Central memory CD4-positive, alpha-beta T cell (primary cell): ENCODE measurements at places on chromosomes 4 and X.
A peak's percentile ranks its signal among the peaks of the same experiment; 100 is the strongest.

- DNase-seq = no peak
Measured at GRCh38 chrX:127302841-127303240, 483.3 kb downstream of the PRR32 start.

DNA sequence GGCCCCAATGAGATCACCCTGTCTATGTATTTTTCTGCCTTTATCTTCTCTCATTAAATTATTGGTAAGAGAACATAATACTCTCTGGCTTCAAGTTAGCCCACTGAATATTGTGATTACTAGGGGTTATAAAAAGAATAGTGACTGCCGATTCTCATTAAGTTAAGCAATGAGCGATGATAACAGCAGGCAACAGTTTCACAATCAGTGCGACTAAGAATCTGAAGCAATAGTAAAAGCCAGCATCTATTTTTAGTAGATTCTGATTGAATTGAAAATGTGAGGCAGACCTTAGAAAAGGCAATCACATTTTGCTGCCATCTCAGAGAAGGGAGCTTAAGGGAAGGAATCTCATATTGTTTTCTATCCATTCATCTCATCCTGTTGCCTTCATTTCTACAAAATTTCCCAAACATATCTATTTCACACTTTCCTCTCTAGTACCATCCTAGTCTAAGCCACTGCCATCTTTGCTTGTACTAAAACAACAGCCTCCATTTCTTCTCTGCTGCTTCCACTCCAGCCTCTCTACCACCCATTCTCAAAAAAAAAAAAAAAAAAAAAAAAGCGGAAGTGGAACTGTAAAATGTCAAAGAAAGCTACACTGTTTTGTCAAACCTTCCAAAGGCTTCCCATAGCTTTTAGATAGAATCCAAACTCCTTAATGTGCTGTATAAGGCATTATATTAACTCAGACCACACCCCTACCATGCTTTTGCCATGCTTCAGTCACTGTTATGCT is 17.4 kb downstream of the GABRA4 start:
- DNase-seq = no peak

- peak; percentile 80 for DNase-seq
Measured at GRCh38 chr4:88382621-88383020, 4.0 kb downstream of the HERC6 start.

GRCh38 chr4:84494076-84494475 is 5.0 kb downstream of the NKX6-1 start:
- DNase-seq = no peak

DNA sequence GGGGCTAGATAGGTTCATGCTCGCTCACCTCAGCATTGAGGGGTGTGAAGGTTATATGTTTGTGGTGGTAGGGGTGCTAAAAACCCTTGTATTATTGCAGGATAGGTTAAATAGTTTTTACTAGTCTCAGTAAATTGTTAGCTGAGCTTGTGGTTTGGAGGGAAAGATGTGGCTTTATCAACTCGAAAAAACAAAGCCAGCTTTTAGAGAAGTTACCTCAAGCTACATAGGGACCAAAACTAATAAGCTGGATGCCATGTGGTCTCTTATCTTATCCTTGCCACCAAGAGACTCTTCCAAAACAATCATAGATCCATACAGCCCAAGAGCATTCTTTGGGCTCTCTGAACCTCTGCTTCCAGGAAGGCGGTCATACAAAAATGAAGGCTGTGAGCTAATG is 29.2 kb downstream of the MSN start:
- DNase-seq = no peak

GRCh38 chrX:69107231-69107739 is 58.0 kb downstream of the PJA1 start:
- DNase-seq = no peak

- DNase-seq = no peak
Measured at GRCh38 chrX:7252013-7252610, 104.2 kb upstream of the PUDP start.

GRCh38 chrX:95505721-95506120 is 1178.9 kb upstream of the DIAPH2 start:
- DNase-seq = no peak

- DNase-seq = no peak
Measured at GRCh38 chrX:316351-317325, 2.0 kb downstream of the GTPBP6 start.

GRCh38 chr4:24778464-24779225 is 16.7 kb upstream of the SOD3 start:
- no peak for DNase-seq

GRCh38 chr4:71025654-71026053 is 32.2 kb downstream of the DCK start:
- DNase-seq = no peak

DNA sequence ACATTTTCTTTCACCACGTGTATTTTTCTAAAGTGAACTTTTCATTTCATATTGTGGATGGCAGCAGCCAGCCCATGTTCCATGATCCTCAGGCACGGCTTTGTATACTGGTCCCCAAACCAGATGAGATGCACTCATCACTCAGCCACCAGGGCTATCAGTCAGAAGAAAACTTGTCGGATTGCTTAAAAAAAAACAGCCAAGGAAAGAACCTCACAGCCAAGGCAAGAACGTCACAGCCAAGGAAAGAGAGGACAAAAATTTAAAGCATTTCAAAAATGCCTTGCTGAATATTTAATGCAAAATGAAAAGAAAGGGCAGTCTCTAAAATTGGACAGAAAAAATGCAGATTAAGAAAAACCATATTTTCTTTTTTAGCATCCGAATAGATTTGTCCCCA is 333.3 kb downstream of the PDGFC start:
- no peak for DNase-seq

DNA sequence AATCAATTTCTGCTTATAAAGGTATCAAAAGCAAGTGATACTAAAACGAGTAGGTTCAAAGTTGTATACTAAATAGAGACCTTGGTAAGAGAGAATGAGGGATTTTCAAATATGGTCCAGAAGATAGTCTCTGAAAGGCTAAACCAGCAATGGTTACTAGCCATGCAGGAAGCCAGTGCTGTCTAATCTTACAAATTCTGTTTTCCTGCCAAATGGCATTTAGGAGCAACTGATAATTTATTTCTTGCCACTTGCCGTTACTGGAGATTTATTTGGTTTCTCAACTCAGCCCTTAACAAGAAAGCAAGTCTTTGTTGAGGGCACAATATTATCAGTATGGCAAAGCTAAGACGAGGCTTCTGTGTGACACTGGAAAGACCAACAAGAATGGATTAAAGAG is 47.2 kb downstream of the MAP7D3 start:
- DNase-seq = no peak

GRCh38 chrX:71098951-71099506 is 3.4 kb downstream of the FOXO4 start:
- no peak for DNase-seq

GRCh38 chr4:47654972-47655693 is 170.1 kb downstream of the ATP10D start:
- DNase-seq = no peak

DNA sequence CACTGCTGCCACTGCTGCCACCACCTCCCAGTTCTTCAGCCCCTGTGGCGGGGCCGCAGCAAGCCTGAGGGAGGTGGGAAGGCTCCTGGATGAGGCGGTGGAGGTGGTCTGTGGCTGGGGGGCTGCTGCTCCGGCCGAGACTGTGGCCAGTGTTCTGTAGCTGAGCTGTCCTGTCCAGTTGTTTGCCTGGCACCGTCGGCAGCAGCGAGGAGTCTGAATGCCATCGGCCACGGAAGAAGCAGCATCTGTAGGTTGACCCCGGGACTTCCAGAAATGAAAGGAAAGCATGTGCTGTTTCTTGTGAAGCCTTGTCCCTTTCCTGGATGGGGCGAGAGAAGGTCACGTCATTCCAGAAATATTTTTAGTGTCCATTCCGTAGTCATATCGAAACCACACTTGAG is 3.3 kb downstream of the C4orf54 start:
- DNase-seq = no peak

DNA sequence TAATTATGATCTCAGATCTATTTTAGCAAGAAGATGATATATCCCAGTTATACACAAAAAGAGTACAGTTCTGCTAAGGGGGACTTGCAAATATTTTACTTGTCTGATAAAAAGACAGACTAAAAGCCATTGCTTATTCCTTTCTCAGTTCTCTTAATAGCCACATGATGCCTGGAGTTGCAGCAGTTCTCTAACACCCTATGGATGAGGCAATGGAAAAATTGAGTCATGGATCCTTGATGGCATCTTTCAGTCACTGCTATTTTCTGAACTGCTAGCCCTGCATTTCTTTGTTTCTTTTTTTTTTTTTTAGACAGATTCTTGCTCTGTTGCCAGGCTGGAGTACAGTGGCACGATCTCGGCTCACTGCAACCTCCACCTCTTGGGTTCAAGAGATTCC is 1956.7 kb downstream of the C4orf33 start:
- DNase-seq = no peak

- no peak for DNase-seq
Measured at GRCh38 chrX:30538271-30538670, 39.3 kb downstream of the TASL start.

- no peak for DNase-seq
Measured at GRCh38 chrX:15298780-15299179, 16.7 kb downstream of the ASB11 start.

DNA sequence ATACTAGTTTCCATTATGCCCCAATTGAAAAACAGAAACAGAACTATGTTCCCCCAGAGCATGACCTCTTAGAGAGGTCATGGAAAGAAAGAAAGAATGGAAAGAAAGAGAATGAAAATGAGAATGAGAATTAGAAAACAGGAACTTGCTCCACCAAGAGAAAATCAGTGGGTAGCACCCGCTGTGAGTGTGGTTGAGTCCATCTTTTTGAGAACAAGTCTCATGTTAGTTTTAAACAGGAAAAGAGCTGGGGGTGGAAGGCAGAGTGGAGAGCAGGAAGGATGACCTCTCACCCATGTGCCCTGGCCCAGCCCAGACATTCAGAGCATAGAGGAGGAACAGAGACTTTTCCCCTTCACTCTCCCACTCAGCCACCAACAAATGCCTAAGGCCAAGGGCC is 4.9 kb downstream of the GSX2 start:
- DNase-seq = no peak

DNA sequence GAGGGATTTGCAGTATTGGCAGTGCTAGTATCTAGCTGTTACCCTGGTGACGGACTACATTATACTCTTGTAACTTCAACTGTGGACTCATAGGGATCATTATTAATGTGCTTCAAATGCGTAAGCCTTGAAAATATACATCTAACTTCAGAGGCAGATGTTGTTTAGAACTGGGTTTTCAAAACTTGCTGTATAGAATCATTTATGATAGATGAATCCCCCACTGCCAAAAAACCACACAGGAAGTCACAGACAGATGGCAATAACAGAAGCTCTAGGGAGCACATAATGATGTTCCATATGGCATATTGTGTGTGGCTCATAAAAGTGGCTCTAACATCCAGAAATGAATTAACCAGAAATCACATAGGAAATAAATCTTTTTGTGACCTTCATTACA is 62.3 kb upstream of the RELL1 start:
- no peak for DNase-seq

GRCh38 chr4:92382128-92382527 is 78.4 kb downstream of the GRID2 start:
- no peak for DNase-seq

- no peak for DNase-seq
Measured at GRCh38 chr4:149370785-149371420, 444.7 kb downstream of the IQCM start.

- no peak for DNase-seq
Measured at GRCh38 chr4:18973296-18973695, 951.7 kb upstream of the LCORL start.

DNA sequence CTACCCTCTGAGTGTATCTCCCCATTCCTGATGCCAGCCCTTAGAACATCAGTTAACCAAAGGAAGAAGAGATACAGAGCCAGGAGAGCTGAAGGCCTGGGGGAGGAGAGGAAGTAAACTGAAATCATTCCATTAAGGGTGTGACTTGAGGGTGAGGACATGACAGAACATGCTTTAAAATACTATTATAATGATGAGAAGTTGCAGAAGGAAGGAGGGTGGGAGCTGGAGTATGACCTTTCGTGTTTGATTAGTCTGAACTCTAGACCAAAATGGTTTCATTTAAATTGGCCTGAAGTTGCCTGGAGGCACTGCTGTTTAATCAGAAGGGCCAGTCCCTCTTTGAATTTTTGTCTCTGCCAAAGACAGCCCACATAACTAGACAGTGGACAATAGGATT is 11.4 kb downstream of the INTS6L start:
- DNase-seq = no peak

DNA sequence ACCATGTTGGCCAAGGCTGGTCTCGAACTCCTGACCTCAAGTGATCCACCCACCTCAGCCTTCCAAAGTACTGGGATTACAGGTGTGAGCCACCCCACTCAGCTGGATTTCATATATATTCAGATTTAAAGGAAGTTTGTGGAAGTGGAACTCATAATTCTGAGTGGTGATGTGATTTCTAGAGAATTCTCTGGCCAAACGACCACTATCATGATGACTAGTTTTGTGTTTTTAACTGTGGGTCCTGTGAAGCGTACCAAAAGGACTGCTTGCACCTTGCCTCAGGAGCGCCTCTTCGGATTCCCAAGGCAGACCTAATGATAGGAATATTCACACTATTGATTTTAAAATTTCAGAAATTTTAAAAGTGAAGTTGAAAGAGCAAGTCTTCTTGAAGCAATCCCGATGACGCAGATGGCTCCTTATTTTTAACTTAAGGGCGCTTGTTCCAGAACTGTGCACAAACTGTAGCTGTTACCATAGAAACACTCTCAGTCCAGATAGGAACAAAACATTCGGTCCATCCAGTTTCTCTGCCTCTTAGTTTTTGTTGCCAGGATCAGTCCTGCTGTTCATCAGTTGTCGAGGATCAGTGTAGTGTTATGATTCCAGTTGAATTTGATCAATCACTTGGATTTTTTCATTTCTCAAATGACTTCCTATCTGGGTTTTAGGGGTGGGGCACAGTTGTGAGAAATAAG is 51.7 kb upstream of the CLCN4 start:
- no peak for DNase-seq

DNA sequence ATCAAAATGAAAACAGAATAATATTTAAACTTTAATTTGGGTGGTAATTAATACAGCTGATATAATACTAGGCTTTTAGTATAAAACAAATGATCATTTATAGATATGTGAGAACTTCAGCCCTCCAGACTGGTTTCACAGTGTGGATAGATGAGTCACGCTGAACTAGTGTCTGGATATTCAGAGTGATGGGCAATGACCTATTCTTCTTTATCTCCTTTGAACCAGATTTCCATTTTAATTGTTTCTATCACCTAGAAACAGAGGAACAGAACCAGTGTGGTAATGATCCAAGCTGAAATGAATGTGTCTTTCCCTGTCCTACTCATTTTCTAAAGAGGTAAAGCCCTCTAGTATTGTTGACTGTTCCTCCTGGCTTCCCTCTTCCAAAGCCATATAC is 155.2 kb upstream of the GK2 start:
- no peak for DNase-seq

DNA sequence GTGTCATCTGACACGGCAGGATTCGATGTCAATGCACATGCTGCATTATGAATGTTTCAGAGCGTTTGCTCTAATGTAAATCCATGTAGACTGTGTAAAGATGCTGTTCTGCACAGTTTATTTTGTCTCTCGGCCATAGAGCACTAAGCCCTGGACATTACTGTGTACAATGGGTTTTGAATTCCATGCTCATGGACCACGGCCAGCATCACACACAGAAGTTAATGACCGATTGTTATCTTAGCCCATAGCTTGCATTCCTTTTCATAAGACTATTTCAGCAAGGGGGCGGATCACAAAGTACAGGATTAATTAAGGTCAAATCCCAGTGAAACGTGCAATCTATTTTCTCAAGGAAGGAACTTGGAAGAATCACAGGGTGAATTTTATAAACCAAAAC is 286.1 kb upstream of the TENM3 start:
- DNase-seq = no peak

GRCh38 chrX:153928846-153929245 is 2.8 kb upstream of the ARHGAP4 start:
- DNase-seq = no peak
